T-helper 1 cell (primary cell): ENCODE measurements at places on chromosomes 3 and 15.

DNA sequence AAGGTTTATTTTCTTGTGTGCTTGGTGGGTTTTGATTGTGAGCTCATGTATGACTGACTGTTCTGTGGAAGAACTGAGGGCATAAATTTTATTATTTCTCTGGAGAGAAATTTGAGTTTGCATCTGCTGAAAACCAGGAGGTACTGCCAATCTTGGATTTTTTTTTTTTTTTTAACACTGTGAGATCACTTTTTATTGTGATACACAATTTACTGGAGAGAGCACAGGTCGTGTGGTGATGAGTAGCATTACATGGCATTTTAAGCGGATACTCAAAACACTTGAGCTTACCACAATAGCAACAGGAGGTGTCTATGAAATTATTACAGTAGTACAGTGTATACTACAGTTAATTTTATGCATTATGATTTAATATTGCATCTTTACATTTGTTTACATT lies 237.4 kb downstream of the MFSD1 start:
- DNase-seq = no peak

GRCh38 chr3:172079326-172079976 lies 40.1 kb downstream of the FNDC3B start:
- DNase-seq = no peak

GRCh38 chr3:71876135-71877105 lies 91.5 kb upstream of the PROK2 start:
- DNase-seq = no peak

GRCh38 chr3:12574661-12575060 lies 17.8 kb downstream of the MKRN2 start:
- DNase-seq = no peak

DNA sequence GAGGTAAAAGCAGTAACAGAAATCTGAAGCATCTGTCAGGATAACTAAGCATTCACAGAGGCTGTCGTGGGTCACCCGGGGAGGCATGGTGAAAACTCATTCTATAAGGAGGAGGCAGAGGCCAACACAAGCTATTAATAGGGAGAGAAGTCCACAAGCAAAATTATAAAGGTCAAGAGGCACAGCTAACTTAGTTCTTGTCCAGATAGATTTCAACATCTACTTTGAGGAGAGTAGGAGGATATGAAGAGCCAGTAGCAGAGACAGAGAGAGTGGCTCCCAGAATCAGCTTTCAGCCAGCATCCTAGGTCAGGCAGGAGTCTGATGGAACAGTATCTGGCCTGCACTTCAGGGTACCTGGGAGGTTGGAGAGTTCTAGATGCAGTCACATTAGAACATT lies 95.3 kb downstream of the STAC start:
- no peak for DNase-seq

DNA sequence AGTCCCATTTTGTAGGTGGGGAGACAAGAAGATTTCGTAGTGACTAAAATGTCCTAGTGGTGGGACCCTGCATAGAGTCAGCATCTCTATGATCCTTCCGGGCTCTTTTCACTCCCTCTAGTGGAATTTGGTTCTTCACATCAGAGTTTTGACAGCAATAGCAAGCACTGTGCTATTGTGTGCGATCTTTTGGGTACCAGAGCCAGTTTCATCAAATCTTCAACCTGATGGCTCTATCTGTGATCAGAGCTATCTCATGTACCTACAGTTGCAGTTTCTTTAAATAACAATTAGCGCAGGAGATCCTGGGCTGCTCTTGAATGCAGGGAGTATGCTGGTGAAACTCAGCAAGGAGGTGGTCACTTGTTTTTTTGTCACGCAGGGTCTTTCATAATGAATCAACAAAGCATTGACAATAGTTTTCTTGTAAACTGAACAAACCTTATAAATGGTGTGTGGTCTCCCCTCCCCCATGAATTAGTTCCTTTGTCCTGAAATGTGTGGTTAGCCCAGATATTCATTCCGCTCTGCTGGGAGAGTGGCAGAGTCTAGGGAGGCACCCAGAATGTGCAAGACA lies 257.2 kb upstream of the SOX2 start:
- DNase-seq = no peak

GRCh38 chr3:29451920-29452319 lies 171.0 kb downstream of the RBMS3 start:
- DNase-seq = no peak

DNA sequence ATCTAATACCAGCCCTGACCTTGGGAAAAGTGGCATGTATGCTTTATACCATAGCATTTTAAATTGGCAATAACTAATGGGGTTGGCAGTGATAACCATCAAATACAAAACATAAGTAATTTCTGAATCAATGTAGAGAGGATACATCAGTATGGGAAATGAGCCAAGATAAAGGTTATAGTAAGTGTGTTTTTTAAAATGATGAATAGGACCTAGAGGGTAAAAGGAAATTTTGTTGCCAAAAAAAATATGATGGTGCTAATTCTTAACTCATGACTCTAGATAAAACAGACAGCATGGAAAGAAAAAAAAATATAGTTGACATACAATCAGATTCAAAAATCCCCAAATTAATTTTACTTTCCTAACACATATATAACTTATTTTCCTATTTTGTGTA lies 75.4 kb upstream of the ROBO1 start:
- no peak for DNase-seq

DNA sequence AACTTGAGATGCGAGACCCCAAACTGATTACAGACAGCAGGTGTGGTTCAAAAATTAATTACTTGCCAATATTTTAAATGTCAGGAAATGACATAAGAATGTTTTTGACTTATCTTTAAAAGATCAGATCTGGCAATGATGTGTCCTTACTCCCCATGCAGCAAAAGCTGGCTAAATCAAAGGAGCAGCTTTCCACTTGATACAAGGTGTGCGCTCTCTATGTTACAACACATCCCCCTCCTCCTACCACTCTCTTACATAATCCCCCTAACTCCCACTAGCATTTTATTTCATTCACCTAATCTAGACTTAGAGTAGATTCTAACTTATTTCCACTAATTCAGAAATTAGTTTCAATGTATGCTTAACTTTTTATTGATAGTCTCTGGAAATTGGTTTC lies 609.0 kb downstream of the GRM7 start:
- no peak for DNase-seq

GRCh38 chr15:45116482-45117307 lies 2.6 kb downstream of the DUOXA2 start:
- no peak for DNase-seq

DNA sequence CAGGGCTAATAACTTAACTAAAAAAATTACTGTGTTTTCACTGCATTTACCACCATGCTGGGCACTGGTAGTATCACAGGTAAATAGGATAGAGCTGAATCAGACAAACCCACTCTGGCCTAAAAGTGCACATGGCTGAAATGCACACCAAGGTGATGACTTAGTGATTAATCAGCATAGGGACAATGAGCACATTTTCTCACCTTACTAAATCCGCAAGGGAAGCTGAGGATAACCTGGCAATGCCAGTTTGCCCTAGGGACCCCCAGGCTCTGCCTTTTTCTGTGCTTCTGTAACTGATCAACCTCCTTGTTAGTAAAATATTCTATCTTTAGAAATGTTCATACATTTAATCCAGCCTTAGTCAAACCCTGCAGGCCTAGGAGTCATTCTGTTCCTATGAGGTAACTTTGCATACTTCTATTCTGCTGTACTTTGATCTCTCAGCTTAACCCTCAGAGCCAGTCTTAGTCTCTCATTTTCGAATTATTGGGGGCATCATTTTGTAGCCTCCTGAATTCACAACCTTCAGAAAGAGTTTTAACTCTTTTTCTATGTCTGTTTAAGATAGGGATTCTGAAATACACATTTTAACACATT lies 562.9 kb upstream of the KCNMB2 start:
- no peak for DNase-seq

DNA sequence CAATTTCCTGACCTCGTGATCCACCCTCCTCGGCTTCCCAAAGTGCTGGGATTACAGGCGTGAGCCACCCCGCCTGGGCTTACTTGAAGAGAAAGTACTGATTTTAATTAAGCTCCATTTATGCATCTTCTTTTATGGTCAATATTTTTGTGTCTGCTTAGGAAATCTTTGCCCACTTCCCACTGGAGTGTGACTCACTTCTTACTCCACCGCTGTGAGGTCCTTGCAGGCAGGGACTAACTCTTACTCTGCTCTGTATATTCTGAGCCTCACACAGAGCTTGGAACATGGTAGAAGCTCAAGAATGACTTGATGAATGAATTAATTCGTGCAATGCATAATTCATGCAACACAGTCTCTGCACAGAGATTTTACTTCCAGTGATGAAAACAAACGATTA lies 2.9 kb upstream of the TM4SF19 start:
- DNase-seq = no peak

GRCh38 chr3:62109534-62109933 lies 263.8 kb downstream of the FEZF2 start:
- no peak for DNase-seq

- no peak for DNase-seq
These were observed 52.2 kb downstream of the FBLN2 start for GRCh38 chr3:13600950-13601691.

GRCh38 chr3:82520846-82521245 lies 759.4 kb upstream of the GBE1 start:
- no peak for DNase-seq

DNA sequence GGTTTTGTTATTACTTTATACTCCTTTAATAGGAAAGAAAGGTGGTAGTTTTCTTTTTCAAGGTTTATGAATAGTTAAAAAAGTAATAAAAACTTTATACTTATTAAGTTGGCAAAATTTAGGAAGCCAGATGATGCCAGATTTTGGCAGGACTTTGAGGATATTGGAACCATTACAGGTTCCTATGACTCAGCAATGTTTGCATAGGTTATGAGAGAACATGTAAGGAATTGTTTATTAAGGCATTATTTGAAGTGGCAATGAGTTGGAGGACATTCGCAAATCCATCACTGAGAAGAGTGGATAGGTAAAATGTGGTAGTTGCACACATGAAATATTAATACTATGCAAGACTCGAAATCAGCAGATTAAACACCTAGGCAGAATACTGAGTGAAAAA lies 29.9 kb downstream of the CDAN1 start:
- DNase-seq = no peak

DNA sequence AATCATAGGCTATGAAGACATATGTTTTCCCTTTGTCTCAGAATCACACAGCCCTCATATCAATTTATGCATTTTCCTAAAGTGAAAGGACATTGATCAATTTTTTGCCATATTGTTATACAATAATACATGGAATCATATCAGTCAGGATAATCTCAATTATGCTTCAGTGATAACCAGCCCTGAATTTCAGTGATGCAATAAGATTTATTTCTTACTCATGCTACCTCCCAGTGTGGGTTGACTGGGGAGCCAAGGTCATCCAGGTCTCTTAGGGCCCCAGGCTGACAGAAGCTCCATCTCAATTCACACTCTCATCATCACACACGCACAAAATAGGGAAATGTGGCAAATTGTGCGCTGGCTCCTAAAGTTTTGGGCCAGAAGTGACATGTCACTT lies 44.2 kb upstream of the TNIK start:
- DNase-seq = no peak

DNA sequence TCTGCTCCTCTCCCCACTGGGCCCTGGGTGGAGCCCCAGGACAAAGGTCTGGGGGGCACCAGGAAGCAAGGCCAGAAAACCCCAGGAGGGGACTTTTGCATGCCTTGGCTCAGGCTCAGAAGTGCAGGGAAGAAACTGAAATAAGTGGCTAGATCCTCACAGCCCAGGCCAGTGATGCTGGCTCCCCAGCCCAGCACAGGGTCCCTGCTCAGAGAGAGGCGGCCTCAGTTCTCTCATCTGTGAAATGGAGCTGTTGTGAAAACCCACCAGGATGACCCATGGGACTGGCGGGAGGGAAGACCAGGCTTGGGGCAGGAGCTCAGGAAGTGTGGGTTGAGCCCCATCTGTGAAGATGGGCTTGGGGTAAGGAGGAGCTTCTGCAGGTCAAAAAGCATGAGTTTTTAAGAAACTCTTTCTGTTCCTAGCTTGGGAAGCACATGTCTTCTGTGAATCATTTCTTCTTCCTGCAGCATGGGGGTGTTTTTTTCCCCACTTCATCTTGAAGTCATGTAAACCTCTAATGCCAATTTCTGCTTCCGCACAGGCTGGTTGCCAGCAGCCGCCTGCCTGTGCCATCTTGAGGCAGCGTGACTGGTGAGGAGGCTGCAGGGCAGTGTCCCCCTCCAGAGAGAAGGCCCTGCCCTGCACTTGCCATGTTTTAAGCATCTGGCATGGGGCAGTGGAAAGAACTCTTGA lies 118.6 kb downstream of the SMAD6 start:
- no peak for DNase-seq

DNA sequence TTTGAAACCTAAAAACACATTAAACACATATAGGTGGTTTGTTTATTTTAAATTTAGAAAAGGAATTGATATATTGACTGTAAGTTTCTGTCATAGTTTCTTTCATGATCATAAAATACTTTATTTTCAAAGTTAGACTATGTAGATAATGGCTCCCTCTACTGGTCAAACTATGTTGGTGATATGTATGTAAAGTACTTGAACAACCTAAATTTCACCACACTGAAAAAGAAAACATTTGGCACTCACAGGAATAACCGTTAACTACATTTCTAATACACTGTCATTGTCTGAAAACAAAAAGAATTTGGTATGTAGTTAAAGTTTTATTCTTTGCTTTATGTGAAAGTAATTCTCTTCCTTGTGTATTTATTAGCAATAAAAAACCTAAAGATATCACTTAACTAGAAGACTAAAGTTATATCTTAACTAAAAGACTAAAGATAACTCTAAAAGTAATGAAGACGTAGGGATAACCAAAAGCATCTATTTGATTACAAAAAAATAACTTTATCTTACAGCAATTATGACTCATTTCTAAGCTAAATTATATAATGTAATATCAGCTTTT lies 427.5 kb downstream of the VGLL3 start:
- peak; percentile 2 for DNase-seq

GRCh38 chr3:16550676-16551341 lies 37.3 kb upstream of the RFTN1 start:
- peak; percentile 24 for DNase-seq

- DNase-seq = no peak
These were observed 51.8 kb downstream of the RNF111 start for GRCh38 chr15:59039225-59039624.

- no peak for DNase-seq
These were observed 92.4 kb downstream of the OXNAD1 start for GRCh38 chr3:16357186-16358121.

DNA sequence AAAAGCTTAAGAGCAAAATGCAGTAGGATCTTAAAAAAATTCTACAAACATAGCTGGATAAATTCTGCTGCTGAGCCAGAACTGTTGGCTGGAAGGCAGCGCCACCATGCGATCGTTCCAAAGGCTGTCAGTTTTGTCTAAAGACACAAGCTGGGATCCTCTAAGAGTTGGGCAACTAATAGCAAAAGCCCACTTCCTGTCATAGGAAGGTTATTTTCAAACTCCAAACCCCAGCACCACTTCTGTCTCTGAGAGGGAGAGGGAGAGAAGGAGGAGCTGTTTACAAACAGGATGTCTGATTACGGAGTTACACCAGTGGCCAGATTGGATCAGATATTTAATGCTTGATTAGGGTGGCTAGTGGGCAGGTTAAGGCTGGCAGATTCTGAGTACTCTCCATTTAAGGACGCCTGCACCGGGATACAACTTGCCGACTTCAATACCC lies 44.0 kb downstream of the EIF4E3 start:
- no peak for DNase-seq

GRCh38 chr3:120153294-120153693 lies 59.0 kb upstream of the GSK3B start:
- DNase-seq = no peak
